ENCODE measurements at places on chromosomes 11 and 22. TPM values are rescaled to one million over a fixed set of nuclear protein-coding genes. Genes with fewer than 3 reads are reported as not detected.

- H3K36me3 ChIP-seq, result peaks cover 21% of the 10 kb centered on the region
- peak overlapping the region; percentile 23 for H3K27ac ChIP-seq
- DNase-seq, result no peak
- peak overlapping the region; percentile 30 for H3K4me3 ChIP-seq
- H3K27me3 ChIP-seq, result no peaks in the 10 kb centered on the region
- H3K4me1 ChIP-seq, result peaks cover 45% of the 10 kb centered on the region
Measured at GRCh38 chr22:38862375-38863329, 9.4 kb downstream of the CBX6 start.

RANBP1 gene
- 140 TPM for total RNA-seq

OR51B4 gene
- total RNA-seq, result not detected

GRCh38 chr11:46669711-46670139 lies 30.7 kb downstream of the ARHGAP1 start:
- peaks cover 58% of the 10 kb centered on the region for H3K36me3 ChIP-seq
- no peak overlapping the region for H3K4me3 ChIP-seq
- no peak for DNase-seq
- H3K4me1 ChIP-seq, result peaks cover 11% of the 10 kb centered on the region
- H3K27ac ChIP-seq, result no peak overlapping the region

DNA sequence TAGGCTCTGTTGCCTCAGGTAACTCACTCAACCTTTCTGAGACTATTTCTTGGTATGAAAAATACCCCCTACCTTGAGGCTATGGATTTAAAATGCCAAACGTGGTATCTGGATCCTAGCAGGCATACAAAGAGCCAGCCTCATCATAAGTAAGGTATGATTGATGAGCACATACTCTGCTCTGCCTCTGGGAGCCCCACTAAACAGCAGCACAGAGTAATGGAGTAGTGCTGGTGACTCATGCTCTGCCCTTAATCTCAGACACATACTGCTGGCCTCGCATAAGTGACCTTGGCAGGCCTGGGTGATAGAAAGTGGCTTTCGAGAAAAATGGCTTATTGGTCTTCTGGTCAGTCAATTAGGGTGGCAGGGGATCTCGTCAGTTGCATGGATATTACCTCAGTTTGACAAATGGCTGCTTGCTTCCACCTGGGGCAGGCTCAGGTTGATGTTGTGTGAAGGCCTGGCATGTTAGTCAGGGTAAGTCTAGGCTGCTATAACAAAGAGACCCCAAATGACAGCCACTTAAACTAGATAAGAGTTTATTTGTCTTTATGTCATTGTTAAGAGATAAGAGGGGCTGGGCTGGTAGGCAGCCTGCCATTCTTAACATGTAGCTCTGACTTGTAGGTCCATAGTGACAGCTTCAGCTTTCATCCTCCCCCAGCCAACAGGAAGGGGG lies 15.2 kb upstream of the SLC6A5 start:
- no peak for DNase-seq
- no peaks in the 10 kb centered on the region for H3K27me3 ChIP-seq
- H3K27ac ChIP-seq, result no peak overlapping the region
- H3K4me3 ChIP-seq, result no peak overlapping the region

OR4D5 gene
- total RNA-seq, result not detected

- H3K4me1 ChIP-seq, result no peaks in the 10 kb centered on the region
- no peaks in the 10 kb centered on the region for H3K27me3 ChIP-seq
Measured at GRCh38 chr22:30979932-30980331, 10.9 kb downstream of the TUG1 start.

- H3K27me3 ChIP-seq, result no peaks in the 10 kb centered on the region
- H3K4me1 ChIP-seq, result peaks cover 82% of the 10 kb centered on the region
- DNase-seq, result no peak
Measured at GRCh38 chr22:46053563-46054090, 76.7 kb upstream of the WNT7B start.

DNA sequence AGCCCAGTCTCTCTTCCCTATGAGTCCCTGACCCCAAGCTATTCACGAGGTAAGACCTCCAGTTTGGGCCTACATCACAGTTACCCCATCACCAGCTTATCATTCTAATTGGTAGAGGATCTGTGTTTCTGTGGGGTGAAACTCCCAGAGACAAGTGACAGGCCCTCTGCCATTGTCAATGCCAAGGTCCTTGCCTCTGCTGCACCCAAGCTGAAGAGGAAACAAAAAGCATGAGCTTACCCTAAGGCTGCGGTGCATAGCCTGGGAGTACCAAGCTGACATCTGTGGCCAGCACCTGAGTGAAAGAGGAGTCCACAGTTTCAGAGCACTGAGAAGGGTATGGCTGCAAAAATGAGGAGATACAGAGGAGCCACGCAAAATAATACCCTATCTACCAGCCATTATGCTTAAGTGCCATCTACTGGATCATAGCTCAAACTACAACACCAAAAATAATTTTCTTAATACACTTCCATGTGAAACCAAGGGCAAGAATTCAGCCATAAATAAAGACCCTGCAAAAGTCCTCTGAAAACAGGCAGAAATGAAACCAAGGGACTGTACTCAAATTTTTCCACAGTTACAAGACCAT lies 62.3 kb upstream of the ANO5 start:
- no peak overlapping the region for H3K4me3 ChIP-seq
- no peaks in the 10 kb centered on the region for H3K36me3 ChIP-seq
- H3K27me3 ChIP-seq, result no peaks in the 10 kb centered on the region
- DNase-seq, result no peak
- H3K4me1 ChIP-seq, result no peaks in the 10 kb centered on the region

DNA sequence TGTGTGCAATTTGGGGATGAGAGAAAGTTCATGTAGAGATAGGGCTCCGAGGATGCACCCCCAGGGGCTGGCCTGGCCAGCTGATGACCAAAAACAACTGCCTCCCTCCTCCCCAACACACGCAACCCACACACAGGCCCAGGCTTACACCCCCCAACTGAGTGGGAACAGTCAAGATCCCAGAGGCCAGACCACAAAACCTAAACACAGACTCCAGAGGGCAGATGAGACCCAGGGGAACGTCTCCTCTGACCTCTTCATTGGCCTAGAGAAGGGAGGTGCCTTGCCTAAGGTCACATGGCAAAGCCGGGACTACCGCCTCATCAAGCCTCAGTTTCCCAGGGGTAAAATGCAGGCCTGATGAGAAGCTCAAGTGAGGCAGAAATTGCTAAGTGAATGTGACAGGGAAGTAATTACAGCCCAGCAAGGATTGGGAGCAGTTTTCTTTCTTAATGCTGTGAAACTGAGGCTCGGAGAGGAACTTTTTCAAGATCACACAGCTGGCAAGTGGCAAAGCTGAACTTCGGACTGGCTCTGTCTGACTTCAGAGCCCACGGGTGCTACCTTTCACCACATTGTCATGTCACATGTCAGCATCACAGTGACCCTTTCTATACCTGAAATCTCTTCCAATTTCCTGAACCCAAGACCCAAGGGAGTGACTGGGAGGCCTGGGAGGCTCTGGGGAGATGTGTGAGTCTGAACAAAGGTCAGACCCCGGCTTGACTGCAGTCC lies 69.9 kb upstream of the WNT11 start:
- DNase-seq, result no peak
- no peaks in the 10 kb centered on the region for H3K27me3 ChIP-seq
- H3K4me3 ChIP-seq, result no peak overlapping the region
- no peaks in the 10 kb centered on the region for H3K4me1 ChIP-seq
- H3K27ac ChIP-seq, result no peak overlapping the region

GANAB gene
- total RNA-seq, result 159 TPM

DNA sequence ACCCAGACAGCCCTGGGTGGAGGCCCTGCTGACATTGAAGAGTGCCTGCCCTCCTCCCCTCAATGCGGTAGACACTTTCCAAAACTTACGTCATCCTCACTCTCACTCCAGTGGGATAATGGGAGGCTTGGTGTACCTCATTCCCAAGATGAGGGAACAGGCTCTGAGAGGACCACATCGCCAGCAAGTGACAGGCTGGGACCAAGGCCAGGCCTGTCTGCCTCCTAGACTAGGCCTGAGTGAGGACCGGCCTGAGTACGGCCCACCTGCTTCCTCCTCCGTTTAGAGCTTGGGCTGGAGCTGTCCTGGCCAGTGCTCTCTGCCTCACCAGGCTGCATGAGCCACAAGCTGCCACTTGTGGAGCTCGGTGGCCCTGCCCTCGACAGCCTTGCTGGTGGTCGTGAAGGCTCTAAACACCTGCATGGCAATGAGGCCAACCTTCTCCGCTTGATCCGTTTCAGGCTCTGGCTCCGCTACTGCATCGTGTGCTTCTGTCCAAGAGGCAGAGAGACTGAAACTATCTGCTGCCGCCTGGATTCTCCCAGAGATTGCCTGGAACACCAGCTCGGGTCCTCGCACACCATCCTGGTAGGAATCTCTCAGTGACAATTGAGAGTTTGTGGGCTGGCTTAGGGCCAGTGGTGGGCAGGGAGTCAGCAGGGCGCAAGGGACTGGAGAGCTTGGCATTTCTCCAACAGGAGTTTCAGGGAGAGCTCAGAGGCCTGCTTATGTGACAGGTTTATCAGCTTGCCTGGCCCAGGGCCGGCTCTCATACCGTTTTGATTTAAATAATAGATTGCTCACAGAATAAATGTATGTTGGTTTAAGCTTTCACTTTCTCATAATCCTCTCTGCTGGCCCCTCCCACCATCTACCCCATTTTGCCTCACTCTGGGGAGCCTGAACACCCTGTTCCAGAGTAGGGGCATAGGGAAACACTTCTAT lies 9.4 kb downstream of the LRRC75B start:
- no peaks in the 10 kb centered on the region for H3K27me3 ChIP-seq
- peak overlapping the region; percentile 55 for H3K4me3 ChIP-seq
- peaks cover 10% of the 10 kb centered on the region for H3K36me3 ChIP-seq
- DNase-seq, result no peak
- peak overlapping the region; percentile 75 for H3K27ac ChIP-seq
- H3K4me1 ChIP-seq, result peaks cover 25% of the 10 kb centered on the region

- no peaks in the 10 kb centered on the region for H3K27me3 ChIP-seq
- H3K36me3 ChIP-seq, result no peaks in the 10 kb centered on the region
Measured at GRCh38 chr11:125720781-125721180, 25.3 kb upstream of the PATE1 start.

GRCh38 chr22:28375761-28376534 lies 303.7 kb downstream of the TTC28 start:
- no peak overlapping the region for H3K4me3 ChIP-seq
- H3K27ac ChIP-seq, result no peak overlapping the region
- no peaks in the 10 kb centered on the region for H3K27me3 ChIP-seq
- no peaks in the 10 kb centered on the region for H3K36me3 ChIP-seq

GRCh38 chr11:41609511-41609910 lies 150.1 kb upstream of the LRRC4C start:
- no peaks in the 10 kb centered on the region for H3K27me3 ChIP-seq
- H3K4me3 ChIP-seq, result no peak overlapping the region
- no peaks in the 10 kb centered on the region for H3K4me1 ChIP-seq
- DNase-seq, result no peak

- no peaks in the 10 kb centered on the region for H3K27me3 ChIP-seq
- H3K4me3 ChIP-seq, result no peak overlapping the region
- no peak for DNase-seq
- H3K4me1 ChIP-seq, result no peaks in the 10 kb centered on the region
- H3K27ac ChIP-seq, result no peak overlapping the region
Measured at GRCh38 chr22:33563220-33563964, 356.9 kb downstream of the LARGE1 start.

- no peaks in the 10 kb centered on the region for H3K4me1 ChIP-seq
- no peak overlapping the region for H3K27ac ChIP-seq
- DNase-seq, result no peak
- no peak overlapping the region for H3K4me3 ChIP-seq
Measured at GRCh38 chr22:22103078-22103875, 120.7 kb upstream of the TOP3B start.

POLD4 gene
- total RNA-seq, result 148 TPM

DNA sequence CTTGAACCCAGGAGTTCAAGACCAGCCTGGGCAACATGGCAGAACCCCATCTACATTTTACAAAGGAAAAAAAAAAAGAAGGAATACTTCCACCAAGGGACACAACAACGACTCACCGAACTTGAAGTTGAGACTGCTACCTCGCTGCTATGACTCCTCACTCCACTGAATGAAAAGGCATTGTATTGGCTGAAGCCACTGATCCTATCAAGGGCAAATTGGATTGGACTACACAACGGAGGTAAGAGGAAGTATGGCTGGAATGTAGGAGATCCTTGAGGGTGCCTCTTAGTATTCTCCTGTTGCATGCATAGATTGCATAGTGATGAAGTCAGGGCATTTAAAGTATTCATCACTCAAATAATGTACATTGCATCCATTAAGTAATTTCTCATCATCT lies 97.9 kb downstream of the CWF19L2 start:
- H3K36me3 ChIP-seq, result no peaks in the 10 kb centered on the region
- H3K4me3 ChIP-seq, result no peak overlapping the region
- no peak for DNase-seq
- H3K27me3 ChIP-seq, result no peaks in the 10 kb centered on the region
- H3K27ac ChIP-seq, result no peak overlapping the region

DNA sequence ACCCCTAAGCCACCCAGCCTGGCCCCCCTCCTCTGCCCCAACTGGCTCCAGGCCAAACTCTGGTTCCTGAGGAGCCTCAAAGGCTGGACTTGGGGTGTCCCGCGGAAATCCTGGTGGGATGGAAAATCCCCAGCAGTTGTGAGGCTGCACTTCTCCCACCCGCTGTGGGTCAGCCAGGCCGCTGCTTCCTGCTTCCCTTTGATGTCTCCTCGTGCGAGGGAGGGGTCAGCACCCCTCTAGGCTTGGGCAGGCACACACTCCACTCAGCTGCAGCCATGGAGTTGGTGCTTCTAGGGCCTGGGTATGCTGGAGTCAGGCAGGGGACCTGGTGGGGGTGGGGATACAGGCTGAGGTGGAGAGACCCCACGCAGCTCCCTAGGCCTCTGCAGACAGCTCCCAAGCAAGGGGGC lies 12.0 kb downstream of the KCNQ1OT1 start:
- H3K27ac ChIP-seq, result no peak overlapping the region
- H3K36me3 ChIP-seq, result no peaks in the 10 kb centered on the region
- no peak overlapping the region for H3K4me3 ChIP-seq

DNA sequence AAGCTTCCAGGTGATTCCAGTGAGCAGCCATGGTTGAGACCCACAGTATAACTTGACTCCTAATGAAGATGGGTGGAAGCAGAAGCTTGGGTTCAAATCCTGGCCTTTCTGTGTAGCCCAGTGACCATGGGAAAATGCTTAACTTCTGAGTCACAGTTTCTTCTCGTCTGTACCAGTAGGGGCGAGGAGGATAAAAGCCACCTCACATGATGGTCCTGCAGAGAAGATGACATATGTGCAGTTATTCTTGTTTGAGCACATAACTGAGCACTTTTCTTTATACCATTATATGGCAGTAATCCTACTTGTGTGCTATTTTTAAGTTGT lies 4.9 kb downstream of the TMEM109 start:
- H3K27me3 ChIP-seq, result no peaks in the 10 kb centered on the region
- H3K4me3 ChIP-seq, result no peak overlapping the region
- H3K27ac ChIP-seq, result no peak overlapping the region
- DNase-seq, result no peak
- H3K4me1 ChIP-seq, result peaks cover 44% of the 10 kb centered on the region
- H3K36me3 ChIP-seq, result peaks cover 30% of the 10 kb centered on the region

CDKN1C gene
- 17.1 TPM for total RNA-seq

KCNJ11 gene
- 2.7 TPM for total RNA-seq
